ENCODE measurements at places on chromosomes 6 and 20.

DNA sequence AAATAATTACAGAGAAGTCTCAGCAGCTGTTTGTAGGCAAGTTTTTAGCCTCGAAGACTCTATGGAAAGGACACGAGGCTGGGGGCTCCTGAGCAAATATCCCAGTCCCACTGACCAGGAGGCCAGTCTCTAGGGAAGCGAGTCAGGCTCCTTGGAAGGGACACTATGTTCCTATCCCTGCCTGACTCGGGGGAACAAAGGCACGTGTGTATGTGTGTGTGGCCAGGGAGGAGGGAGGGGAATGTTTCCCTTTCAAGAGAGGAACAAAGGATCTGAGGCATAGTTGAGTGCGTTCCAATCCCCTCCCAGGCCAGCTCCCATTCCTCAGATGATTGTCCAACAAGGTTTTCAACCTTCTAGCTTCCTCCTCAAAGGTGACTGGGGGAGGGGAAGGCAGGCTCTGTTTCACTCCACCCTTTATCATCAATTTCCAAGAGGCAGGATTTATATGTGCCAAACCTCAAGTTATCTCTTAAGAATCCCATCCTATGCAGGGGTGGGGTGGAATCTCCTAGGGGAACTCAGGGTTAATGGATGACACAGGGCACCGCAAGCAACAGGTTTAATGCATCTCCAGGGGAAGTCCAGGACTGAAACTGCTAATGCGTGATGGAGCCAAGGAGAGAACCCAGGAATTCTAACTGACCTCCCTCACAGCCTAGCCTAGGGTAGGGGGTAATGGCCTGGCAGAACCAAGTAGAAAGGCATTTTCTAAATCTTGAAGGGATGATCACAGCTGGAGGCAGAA lies 9.9 kb downstream of the BCL2L1 start:
- peak; percentile 88 for DNase-seq

- no peak for DNase-seq
Observed at GRCh38 chr6:45595010-45595851, 217.5 kb upstream of the SUPT3H start.

- DNase-seq = no peak
Observed at GRCh38 chr6:136158387-136158821, 91.7 kb downstream of the MTFR2 start.

DNA sequence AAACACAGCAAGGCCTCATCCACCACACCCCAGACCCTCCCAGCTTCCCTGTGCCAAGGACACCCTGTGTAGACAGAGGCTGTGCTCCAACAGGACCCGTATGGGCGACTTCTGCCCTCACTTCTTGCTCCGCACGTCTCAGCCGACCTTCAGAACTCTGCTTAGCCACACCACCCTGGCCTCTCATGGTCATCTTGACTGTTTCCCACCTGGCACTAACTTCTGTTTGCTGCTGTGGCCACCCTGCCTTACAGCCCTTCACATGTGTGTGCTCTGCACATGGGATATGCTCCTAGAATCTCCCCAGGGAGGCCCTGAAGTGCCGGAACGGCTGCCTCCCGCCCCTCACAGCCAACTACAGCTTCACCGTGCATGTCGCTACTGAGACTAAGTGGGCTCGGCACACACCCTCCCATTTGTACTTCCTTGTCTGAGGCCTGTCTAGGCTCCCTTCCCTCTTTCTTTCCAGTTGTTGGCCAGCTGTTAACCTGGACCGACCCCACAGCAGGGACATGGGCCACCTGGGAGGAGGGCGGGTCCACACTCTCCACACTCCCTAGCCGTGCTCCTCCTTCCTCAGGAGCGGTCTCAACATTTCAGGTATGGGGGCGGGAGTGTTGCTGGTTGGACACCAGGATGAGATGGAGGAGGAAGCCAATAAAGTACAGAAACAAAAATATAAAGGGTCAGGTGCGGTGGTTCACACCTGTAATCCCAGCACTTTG lies 69.6 kb downstream of the PYGB start:
- no peak for DNase-seq

DNA sequence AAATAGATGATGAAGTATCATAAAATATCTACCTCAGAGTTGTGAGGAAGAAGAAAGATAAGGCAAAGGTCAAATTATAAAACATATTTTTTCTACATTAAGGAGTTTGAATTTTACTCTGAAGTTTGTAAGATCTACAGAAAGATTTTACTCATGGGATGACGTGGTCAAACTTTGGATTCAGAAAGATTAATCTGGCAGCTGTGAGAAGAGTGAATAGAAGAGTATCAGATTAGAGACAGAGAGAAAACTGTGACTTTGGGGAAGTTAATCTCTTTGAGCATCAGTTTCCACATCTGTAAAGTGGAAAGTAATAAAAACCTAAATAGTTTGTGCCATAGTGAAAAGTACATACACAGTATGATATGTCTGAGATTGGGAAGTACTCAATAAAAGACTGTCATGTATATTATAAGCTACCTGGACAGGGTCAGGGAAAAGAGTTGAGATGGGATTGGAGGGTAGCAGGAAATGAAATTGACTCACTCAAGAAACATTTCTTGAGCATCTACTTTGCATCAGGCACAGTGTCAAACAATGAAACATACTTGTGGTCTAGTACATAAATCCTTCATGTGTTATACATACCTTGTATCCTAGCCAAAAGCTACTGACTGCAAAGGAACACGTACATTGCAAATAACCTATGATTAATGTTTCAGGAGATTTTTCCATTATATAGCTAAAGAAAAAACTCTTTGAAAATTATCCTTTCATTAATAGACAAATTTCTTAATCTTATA lies 222.1 kb downstream of the TMEM200A start:
- peak; percentile 41 for DNase-seq

- no peak for DNase-seq
Observed at GRCh38 chr20:34689486-34689885, 12.6 kb upstream of the PIGU start.

DNA sequence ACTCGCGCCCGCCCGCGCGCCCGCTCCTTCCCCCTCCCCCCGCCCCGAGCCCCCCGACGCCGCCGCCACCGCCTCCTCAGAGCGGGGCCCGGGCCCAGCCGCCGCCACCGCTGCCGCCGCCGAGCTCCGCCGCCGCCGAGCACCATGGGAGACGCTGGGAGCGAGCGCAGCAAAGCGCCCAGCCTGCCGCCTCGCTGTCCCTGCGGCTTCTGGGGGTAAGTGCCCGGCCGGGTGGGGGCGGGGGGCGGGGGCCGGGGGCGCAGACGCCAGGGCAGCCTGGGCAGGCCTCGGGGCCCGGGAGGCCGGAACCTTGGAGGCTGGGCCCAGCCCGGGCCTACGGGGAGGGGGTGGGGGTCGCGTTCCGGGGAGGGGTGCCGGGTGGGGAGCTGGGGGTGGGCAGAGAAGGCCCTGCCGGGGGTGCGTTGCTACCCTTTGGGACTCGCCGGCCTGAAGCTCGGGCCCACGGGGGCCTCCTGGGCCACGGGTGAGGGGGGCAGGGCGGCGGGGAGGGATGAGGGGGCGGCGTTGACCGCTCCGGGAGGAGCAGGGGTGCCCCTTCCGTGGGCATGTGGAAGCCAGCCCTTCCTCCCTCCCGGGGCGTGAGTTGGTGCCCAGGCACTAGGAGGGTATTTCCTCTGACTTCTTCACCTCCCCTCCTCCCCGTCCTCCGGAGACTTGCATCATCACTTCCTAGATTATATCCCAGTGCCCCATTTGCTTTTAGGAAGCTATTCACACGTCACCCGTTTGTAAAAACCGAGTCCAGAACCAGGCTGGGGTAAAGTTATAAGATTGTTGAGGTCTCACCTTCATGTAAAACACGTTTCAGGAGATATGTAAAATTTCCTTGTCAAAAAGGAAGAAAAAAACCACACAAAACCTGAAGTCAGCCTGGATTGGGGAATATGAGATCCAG lies 533 bp downstream of the ZFAND3 start:
- peak; percentile 47 for DNase-seq

- DNase-seq = no peak
Observed at GRCh38 chr6:46790355-46790874, 2.8 kb upstream of the MEP1A start.

DNA sequence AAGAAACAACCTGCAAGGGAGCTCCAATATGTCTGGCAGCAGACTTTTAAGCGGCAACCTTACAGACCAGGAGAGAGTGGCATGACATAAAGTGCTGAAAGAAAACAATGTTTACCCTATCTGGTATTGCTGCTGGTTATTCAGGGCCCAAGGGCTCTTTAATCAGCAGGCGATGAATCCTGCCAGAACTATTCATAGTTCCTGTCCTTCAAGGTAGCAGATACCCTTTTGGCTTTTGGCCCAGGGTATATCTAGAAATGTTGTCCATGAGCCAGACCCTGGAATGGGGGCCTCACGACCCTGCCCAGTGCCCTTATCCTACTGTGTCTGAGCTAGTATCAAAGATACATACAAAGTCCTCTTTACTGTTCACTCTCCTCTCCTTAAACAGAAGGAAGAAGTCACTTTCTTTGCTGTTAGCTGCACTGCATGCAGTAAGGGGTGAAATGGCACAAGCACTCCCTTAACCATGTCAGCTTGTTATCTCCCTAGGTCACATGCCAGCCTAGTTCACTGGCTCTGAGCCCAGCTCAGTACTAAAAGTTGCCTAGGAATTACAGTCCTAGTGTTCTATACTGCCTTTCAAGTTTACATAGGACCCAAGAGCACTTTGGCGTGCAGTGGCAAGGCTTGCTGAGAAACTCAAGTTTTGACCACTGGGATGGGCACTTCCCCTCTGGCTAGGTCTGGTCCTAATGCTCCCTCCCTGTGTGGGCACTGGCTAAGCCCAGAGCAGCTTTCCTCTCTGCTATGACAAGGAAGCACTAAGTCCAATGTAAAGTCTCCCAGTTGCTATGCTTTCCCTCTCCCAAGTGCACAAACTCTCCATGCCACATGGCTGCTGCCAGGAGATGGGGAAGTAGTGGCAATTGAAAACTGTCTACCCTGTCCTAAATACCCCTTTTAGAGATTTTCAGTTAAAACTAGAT lies 122.0 kb downstream of the HTR1B start:
- DNase-seq = no peak

- no peak for DNase-seq
Observed at GRCh38 chr6:165013701-165014100, 295.7 kb downstream of the C6orf118 start.

DNA sequence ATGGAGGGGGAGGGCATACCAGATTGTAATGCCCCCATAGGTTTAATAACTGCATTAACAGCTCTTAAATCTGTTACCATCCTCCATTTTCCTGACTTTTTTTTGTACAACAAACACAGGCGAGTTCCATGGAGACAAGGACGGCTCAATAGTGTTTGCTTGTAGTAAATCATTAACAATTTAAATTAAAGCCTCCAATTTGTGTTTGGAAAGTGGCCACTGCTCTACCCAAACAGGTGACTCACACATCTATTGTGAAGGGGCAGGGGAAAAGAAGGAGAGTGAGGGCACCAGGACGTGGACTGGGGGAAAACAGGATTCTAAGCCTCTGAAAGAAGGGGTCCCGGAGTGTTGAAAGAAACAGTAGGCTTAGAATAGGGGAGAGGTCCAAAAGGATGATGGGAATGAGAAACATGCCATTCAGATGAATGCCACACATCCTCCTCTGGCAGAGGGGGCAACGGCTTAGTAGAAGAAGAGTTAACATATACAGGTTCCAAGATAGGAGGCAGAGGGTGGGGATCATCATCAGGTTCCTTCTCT lies 6.9 kb downstream of the GLYATL3 start:
- DNase-seq = no peak

- DNase-seq = no peak
Observed at GRCh38 chr6:44113414-44113813, 13.8 kb downstream of the MRPL14 start.

DNA sequence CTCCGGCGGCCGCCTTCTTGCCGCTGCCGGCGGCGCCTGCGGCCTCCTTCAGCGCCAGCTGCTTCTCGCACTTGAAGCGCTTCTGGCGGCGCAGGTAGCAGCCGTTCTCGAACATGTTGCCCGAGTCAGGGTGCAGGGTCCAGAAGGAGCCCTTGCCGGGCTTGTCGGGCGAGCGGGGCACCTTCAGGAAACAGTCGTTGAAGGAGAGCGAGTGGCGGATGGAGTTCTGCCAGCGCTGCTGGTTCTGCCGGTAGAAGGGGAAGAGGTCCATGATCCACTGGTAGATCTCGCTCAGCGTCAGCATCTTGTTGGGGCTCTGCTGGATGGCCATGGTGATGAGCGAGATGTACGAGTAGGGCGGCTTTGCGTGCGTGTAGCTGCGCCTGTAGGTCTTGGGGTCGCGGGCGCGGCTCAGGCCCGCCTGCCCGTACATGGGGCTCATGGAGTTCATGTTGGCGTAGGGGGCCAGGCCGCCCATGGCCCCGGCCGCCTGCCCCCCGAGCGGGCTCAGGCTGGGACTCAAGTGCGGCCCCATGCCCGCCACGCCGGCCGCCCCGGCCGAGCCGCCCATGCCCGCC lies 1.9 kb downstream of the FOXA2 start:
- DNase-seq = no peak

- DNase-seq = peak; percentile 31
Observed at GRCh38 chr6:28643017-28643740, 117.5 kb downstream of the GPX5 start.

Measured in AG08395 (cell line).